ENCODE measurements at places on chromosomes 11 and 22.

DNA sequence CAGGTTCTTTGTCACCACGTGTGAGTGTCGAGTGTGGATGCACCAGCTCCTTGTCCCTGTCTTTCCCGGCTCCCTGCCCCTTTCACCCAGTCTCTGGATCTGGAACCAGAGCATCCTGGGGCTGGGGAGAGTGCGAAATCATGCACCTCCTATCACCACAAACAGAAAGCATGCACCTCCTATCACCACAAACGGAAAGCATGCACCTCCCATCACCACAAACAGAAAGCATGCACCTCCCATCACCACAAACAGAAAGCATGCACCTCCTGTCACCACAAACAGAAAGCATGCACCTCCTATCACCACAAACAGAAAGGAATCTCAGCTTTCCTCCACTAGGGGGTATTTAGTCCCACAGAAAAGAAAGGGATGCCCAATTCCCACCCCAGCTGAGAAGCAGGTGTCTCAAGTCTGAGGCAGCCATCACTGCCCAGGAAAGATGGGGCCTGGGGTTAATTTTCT is 5.9 kb upstream of the GLB1L3 start:
- no peak for DNase-seq

GRCh38 chr22:37203354-37204044 is 8.8 kb downstream of the SSTR3 start:
- no peak for DNase-seq

- DNase-seq = no peak
Observed at GRCh38 chr11:40118780-40119179, 1340.7 kb downstream of the LRRC4C start.

- DNase-seq = no peak
Observed at GRCh38 chr11:34601085-34601444, 19.8 kb upstream of the EHF start.

DNA sequence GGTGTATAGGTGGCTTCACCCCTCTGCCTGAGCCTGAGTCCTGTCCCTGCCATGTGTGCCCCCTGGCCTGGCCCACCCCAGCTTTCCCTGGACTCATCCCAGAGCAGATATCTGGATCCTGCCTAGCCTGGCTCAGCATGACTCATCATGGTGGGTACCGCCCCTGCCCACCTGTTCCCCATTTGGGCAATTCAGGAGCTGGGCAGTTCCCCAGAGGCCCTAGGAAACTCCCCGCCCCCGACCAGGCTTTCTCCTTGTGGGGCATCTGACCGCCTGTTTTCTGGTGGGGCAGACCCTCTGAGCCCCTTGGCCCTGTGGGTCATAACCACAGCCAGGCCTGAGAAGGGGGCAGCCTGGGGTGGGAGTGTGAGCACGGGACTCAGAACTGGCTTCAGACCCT is 4.4 kb downstream of the TSPO start:
- no peak for DNase-seq

DNA sequence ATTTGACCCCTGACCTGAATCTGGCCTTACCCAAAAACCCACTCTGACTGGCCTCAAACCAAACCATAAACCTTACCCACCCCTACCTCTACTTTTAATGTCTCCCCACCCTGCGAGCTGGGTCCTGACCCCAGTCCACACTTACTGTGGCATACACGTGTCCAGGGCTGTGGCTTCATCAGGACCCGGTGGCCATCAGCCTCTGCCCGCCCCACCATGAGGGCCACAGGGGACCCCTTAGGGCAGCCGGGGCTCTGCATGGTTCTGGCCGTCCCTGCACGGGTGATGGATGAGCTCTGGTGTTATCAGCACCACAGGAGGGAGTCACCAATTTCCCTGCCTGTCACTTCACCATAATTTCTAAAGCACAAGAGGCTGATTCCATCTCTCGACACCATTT is 87.5 kb upstream of the LMO1 start:
- no peak for DNase-seq

DNA sequence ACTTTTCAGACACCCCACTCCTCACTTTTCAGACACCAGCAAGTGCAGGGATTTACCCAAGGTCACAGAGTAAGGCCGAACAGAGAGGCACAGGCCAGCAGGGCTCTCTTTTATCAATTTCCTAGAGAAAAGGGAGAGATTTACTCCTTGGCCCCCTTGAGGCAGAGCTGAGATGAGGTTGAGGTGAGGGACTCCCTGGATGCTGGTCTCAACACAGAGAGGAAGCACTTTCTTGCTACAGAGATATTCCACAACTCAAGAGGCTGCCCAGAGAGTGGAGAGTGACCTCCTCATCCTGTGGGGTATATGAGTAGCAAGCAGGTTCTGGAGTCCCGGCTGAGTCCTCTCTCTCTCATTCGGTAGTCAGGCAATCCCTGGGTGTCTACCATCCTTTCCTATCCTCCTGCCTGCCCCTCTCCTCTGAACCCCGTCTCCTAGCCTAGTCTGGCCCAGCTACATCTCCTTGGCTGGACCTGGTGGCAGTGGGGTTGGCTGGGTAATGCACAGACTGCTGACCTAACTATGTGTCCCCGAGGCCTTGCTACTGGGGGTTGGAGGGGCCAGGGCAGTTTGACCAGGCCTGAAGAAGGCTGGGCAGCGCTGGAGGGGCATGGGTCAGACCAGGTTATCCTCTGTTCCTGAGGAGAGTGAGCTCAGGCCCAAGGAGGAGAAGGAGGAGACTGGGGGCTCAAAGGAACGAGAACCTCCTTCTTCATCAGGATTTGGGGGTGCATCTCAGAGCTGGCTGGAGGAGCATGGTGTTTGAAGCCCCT is 1.8 kb upstream of the ARHGEF17 start:
- DNase-seq = no peak

- DNase-seq = no peak
Observed at GRCh38 chr11:27087432-27087831, 46.8 kb downstream of the BBOX1 start.

DNA sequence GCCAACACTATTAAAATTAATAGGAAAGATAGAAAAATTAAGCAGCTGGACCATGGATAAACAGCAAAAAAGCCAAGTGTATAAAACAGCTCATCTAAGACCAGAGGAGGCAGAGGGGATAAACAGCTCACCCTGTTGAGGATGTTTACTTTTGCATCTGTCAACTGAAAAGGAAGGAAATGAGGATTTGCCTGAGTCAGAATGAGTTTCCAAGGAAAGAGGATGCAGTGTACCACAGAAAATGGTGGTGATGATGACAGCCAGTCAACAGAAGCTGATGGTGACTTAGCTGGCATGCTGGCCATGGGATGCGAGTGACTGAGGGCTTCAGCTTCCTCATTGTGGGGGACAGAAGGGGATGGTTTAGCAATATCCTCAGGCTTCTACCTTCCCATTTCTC is 183.5 kb downstream of the KIRREL3 start:
- DNase-seq = no peak

Measured in gastrocnemius medialis (tissue), 4 donors.